Adipocyte (in vitro differentiated cells): ENCODE measurements at places on chromosomes 4 and X.

DNA sequence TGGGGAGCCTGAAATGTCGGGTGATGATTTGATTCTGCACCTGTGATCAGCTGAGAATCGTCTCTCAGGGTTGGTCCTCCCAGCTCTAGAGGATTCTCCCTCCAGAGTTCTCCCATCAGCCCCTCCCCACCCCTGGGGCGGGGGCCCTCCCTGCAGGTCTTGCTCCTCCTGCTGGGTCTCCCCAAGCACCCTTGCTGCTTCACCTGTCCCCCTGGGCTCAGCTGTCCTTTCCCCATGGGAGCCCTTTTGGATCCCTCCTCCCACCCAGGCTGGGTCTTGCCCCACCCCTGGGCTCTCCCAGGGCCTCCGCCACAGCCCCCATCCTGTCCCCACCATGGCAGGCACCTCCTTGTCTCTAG, 22.2 kb downstream of the PSAPL1 start:
- DNase-seq: no peak

DNA sequence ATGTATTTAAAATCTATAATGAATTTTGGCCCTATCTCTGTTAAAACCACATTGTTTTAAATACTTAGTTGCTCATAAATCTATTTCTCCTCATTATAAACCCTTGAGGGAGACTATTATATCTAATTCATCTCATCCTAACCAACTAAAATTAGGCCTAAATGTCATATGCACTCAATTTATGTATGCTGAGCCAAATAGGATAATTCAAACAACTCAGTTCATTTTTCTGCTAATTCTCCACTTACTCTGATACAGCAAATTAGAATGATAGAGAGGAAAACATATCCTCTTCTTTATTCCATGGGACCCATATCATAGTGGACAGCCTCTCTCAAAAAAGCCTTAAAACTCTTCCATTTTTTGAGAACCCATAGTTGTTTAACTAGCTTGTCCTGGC, 80.3 kb upstream of the TET2 start:
- no peak for DNase-seq

- no peak for DNase-seq
Measured at GRCh38 chr4:97589481-97590196, 553.6 kb downstream of the STPG2 start.

- no peak for DNase-seq
Measured at GRCh38 chr4:141109983-141110382, 23.3 kb downstream of the RNF150 start.

DNA sequence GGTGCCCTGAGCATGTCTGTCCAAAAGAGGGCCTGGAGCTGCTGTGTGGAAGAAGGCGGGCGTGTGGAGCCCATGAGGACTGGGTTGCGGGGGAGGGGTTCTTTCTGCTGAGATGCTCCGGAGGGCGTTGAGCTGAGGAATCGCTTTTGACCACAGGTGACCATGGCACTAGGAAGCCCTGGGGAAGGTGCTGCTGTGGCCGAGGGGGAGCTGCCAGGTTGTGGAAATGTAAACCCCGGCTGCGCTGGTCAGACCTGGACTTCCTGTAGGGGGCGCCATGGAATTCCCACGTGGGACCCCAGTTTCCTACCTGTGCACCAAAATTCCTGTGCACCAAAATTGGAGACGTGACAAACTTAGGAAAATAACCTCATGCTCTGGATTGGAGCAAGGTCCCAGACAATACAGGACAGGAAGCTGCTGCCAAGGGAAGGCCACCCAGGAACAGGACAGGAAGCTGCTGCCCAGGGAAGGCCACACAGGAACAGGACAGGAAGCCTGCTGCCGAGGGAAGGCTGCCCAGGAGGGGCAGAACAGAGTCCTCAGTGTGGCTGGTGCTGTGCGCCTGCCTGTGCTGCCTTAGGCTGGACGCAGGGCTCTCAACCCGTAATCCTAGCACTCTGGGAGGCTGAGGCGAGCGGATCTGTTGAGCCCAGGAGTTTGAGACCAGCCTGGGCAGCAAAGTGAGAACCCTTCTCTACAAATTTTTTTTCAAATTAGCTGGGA, 28.4 kb upstream of the UVSSA start:
- no peak for DNase-seq

GRCh38 chr4:152206185-152206584, 329.7 kb downstream of the FBXW7 start:
- no peak for DNase-seq

DNA sequence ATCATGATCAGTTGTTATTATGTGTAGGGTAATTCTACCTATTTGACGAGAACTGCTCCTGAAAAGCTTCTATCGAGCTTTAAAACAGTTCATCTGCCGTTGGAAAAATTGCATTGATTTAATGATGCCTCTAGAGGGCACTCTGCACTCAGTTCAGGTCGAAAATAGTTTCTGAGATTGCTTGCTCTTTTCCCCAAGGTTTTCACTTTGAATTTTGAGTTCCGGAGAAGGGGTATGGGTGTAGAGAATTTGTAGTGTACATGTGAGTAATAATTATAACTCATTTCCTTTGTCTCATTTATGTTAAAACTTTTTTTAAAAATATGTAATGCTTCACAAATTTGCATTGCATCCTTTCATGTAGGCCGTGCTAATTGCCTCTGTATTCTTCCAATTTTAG, 28.4 kb upstream of the TNIP3 start:
- peak; percentile 79 for DNase-seq

DNA sequence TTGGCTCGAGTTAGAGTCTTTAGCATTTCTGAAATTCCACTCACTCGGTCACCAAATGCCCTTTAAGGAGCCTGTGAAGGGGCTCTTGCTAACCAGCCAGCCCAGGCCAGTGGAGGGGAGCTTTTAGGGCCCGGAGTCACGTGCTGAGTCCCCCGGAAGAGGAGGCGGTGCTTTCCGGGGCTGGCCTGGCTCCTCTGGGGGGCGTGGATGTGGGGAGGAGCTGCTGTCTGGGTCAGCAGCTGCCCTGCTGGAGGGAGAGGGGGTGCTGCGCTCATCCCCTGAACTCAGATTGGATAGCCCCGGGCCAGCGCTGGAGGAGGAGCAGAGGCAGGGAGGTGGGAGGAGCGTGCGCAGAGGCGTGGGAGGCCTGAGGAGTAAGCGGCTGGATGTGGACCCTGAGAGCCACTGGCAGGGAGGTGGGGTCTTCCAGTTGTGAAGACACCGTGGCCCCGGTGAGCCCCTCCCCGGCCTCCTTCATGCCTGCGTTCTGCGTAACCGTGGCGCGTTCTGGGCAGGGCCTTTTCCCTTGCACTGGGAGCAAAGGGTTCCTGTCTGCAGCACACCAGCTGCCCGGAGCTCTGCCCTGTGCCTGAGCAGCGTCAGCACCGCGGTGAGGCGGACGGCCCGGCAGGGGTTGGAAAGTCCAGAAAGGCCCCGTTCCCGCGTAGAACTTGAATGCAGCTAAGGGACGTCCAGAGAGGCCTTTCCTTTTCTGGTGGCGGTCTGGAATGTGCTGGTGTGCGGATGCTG, 19.7 kb downstream of the MAEA start:
- peak; percentile 95 for DNase-seq

DNA sequence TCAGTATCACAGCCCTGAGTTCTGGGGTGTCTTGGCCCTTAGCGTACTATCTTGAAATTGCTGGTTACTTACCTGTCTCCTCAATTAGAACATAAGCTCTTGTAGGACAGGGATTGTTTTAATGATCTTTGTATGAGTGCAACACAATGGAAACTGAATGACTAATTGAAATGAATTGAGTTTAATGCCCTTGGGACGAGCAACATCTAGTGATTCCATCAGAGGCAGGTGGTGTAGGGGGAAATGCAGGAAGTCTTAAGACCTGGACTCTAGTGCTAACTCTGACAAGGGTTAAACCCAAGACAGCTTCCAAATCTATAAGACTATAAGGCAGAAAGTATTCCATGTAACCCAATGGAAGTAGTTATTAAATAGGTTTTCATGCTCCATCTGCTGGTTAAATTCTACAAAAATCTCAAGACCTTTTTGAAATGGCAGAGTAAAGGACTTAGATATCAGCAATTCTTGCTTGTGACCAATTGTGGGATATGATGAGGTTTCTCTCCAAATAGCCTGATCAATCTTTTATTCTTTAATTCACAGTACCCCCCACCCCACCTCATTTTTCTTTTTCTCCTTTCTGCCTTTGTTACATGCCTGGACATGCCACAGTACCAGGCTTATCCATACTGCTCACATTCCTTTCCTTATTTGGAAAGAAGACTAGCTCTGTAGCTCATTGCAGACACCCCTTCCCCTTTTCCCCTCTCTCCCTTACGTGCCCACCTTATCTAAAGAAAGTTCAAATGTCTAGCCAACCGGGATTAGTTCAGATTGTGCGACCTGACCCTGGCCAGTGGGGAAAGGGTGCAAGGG, 340.8 kb downstream of the PAPSS1 start:
- peak; percentile 66 for DNase-seq

DNA sequence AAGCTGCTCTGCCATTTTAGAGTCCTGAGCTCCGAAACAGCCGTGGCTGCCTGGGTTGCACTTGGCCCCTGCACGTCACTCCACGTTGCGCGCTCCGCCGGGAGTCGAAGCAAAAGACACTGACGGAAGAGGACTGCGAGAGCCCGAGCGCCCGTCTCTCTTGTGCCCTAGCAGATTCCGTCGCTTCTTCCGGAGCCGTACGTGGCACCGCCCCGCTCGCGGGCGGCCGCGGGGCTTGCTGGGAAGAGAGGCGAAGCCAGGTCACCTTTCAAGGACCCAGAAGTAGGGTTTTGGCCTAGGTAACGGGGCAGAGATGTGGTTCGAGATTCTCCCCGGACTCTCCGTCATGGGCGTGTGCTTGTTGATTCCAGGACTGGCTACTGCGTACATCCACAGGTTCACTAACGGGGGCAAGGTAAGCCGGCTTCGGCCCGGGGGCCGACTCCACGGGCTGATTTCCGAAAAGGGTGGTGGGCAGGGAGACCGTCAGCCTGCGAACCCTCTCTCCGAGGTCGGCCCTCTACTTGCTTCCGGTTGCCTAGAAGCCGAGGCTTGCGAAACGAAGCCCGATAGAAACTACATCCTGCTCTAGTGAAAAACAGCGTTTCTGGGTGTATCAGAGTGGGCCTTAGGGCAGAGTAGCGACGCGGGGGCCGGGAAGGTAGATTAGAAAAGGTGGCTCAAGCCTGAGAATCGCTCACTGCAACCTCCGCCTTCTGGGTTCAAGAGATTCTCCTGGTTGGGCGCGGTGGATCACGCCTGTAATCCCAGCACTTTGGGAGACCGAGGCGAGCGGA, at the start of the genes NDUFA1 and RNF113A:
TSS of gene NDUFA1 (plus strand) at position 234 of the 797 bp plus-strand sequence. CDS start at position 314, 80 bp downstream.
TSS of gene RNF113A (minus strand) at position 135 of the 797 bp plus-strand sequence. CDS start at position 15, 120 bp downstream.
- peak; percentile 86 for DNase-seq

DNA sequence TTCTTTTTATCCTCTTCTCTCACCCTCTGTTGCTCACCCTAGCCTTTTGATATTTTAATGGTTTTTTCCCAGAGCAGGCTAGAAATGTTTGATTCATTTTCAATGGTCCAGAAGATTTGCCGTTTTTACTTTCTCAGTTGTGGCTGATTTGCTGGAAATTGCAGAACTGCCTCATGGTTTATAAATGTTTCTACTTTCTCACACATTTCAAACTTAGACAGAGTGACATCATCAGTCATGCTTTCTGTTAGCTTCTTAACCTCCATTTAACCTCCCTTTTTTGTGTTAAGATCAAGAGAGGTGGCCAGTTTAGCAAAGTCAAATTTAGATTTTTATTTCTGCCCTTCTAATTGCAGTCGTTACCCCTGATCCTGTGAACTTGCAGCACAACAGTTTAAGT, 8.7 kb downstream of the RXFP1 start:
- no peak for DNase-seq

- peak; percentile 51 for DNase-seq
Measured at GRCh38 chrX:145405012-145405411, 157.7 kb downstream of the SPANXN1 start.

- no peak for DNase-seq
Measured at GRCh38 chr4:20273793-20274192, 22.1 kb downstream of the SLIT2 start.

GRCh38 chrX:38452603-38453002, 100.2 kb downstream of the OTC start:
- DNase-seq: no peak

DNA sequence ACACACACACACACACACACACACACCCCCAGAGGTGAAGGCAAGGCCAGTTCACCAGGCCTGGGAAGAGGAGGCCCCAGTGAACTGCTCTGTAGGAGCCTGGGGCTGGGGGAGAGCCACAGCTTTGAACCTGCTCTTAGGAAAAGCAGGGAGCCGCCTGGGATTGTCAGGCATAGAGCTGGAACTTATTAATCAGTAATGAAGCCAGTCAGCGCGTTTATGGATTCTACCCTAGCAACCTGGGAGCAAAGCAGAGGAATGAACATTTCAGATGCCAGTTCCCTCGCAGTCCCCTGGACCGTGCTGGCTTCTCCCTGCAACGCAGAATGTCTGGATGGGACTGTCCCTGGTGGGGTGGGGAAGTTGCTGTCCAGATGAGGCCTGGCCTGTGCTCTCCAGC, 45.3 kb upstream of the DDX3X start:
- DNase-seq: no peak

DNA sequence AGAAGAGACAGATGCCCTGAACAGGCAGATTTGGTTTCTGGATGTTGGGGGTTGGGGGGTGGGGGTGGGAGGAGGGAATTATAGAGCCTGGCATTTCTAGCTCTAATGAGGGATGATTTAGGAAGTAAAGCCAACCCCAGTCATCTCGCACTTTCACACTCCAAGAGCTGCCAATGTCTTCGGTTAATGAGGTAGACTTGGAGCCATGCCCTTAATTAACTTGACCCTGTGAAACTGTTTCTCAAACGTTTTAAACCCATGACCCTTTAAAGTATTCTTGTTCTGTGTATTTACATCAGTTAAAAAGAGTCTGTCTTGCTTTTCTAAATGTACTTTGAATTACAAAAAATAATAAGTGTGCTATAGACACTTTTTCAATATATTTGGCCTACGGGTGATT, 466.9 kb downstream of the FAT4 start:
- DNase-seq: no peak

DNA sequence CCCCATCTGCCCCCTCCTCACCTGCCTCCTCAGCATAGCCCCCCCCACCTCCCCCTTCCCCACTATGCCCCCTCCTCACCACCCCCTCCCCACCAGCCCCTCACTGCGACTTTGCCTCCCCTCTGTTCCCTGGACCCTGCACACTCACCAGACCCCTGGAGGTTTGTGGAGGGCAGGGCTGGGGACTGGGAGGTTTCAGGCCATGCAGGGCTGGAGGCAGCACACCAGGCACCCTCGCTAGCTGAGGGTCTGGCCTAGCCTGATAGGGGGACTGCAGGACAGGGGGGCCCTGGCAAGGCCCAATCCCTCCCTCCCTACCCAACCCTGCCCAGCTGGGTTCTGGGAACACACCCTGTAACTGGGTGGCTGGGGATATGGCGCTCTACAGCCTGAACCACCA, 28.0 kb downstream of the TACC3 start:
- DNase-seq: no peak
